CD4-positive, alpha-beta T cell treated with Interleukin-12 subunit alpha and Interleukin-12 subunit beta, for 1 hour (primary cell): ENCODE measurements at places on chromosomes 4 and X.

- DNase-seq = no peak
Measured at GRCh38 chr4:158130204-158130603, 42.6 kb downstream of the GASK1B start.

DNA sequence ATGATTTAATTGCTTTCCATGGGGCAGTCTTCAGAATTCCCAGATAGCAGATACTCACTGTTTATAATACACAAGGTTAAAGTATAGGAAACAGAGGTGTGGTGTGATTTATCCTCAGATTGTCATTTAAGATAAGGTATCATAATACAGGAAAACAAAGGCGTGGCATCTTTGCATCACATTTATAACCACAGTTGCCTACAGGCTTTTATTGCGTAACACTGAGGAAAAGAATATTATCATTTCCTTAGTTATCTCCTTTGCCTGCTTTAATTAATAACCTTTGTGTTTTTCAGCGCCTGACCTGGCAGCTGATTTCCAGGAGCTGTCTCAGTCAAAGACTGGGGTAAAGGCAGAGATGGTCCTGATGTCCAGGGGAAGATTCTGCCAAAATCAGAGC, 68.8 kb downstream of the SSX7 start:
- DNase-seq = no peak

- DNase-seq = no peak
Measured at GRCh38 chr4:32203340-32203739, 1483.2 kb downstream of the PCDH7 start.

GRCh38 chr4:112296949-112297880, at the start of gene ALPK1:
TSS of gene ALPK1 (plus strand) at chr4:112297369.
- DNase-seq = peak; percentile 43

GRCh38 chrX:76617020-76617419, 189.5 kb downstream of the MAGEE1 start:
- no peak for DNase-seq

DNA sequence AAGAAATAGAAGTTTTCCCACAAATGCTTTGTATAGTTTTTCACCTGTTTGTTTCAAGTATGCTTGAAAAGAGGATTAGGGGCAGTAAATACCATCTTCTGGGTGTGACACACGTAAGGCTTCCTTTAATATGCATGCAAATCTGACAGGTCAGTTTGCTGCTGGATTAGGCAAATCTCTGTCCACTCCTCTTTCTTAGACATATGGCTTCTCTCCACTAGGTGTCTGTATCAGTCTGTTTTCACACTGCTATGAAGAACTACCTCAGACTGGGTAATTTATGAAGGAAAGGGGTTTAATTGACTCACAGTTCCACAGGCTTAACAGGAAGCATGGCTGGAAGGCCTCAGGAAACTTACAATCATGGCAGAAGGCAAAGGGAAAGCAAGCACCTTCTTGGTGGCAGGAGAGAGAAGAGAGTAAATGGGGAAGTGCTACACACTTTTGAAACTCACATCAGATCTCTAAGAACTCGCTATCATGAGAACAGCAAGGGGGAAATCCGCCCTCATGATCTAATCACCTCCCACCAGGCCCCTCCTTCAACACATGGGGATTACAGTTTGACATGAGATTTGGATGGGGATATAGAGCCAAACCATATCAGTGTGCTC, 66.9 kb downstream of the TAB3 start:
- DNase-seq = no peak

- DNase-seq = no peak
Measured at GRCh38 chr4:38359113-38359512, 304.9 kb upstream of the KLF3 start.

DNA sequence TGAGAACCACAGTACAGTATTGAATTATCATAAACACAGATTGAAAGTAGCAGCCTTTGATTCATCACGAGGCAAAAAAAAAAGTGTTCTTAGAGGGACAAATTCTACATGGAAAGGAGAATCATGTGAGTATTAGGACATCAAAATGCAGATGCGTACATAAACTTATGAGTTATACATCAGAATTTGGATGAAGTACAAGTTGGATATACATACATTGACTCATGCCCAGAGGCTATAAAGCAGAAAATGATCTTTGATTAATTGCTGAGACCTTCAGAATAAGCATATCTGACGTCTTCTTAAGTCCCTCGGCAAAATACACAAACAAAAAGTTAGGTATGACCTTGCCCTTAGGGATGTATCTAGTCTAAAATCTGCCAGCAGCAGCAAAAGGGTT, 206.4 kb downstream of the LDB2 start:
- no peak for DNase-seq

DNA sequence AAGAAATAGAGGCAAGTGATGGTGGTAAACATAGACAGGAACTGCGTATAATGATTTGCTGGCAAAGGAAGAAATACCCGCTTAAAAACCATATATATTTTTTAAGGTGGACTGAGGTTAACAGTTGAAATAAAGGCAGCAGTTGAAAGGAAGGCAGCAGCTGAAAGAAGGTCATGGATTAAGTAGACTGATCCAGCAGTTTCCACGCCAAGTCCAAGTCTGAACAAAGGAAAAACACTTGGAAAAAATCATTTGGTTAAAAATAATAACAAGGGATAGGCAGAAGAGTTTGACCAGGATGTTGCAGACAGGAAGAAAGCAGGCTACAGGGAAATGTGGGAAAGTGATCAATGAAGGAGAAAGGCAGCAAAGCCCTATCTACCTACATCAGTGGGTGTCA, 93.6 kb downstream of the AMELX start:
- DNase-seq = no peak

GRCh38 chr4:54986095-54986846, 139.1 kb downstream of the KDR start:
- DNase-seq = no peak

GRCh38 chrX:103730796-103731493, 20.2 kb downstream of the TMEM31 start:
- no peak for DNase-seq

DNA sequence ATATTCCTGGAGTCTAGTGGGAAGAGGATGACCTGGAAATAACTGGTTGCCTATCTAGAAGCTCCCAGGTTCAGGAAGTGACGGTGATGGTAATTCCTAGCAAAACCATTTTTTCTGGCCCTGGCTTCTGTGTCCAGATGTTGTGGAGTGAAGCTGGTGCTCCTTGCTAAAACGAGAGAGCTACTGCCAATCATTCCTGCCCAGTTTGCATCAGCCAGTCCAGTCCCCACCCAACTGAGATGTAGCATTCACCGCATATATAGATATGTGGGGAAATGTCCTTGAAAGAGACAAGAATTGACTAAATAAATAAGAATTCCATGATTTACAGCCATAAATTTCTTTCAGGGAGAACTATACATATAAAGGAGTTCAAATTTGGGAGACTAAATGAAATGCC, 6.3 kb downstream of the HPGDS start:
- DNase-seq = no peak
